ENCODE measurements at places on chromosomes 5 and 9.
A peak's percentile ranks its signal among the peaks of the same experiment; 100 is the strongest.

- DNase-seq = peak; percentile 93
These were observed 77.6 kb upstream of the SAP30L start for GRCh38 chr5:154368041-154368800.

DNA sequence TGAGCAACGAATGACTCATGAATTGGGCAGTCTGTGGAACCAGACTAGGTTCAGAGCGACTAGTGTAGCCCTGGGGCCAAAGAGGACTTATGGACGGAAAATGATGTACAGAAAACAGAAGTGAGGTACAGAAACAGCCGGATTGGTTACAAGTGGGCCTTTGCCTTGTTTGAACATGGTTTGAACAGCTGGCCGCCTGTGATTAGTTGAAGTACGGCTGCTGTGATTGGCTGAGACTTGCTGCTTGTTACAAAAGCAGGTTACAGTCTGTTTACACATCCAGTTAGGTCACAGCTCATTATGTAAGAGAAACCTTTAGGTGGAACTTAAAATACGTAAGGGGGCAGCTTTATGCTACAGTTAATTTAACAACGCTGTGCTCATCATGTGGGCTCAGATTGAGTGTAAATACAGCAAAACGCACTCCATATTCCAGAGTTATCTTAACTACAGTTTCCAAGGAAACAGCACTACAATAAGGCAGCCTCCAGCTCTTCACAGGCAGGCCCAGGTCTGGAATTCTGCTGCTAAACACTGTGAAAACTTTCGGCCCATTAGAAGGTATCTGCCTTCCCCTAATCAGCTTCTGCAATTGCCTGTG lies 6.5 kb downstream of the AMACR start:
- no peak for DNase-seq

DNA sequence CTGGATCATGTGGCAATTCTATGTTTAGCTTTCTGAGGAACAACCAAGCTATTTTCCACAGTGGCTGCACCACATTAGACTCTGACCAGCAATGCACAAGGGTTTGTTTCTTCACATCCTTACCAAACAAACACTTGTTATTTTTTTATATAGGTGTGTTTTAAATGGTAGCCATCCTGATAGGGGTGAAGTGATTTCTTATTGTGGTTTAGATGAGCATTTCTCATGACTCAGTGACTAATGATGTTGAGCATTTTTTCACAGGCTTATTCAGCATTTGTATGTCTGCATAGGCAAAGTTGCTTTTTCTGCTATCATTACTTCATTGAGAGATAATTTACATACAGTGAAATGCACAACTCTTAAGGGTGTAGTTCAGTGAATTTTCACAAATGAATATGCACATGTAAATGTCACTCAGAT lies 36.0 kb downstream of the ANKRD33B start:
- no peak for DNase-seq

DNA sequence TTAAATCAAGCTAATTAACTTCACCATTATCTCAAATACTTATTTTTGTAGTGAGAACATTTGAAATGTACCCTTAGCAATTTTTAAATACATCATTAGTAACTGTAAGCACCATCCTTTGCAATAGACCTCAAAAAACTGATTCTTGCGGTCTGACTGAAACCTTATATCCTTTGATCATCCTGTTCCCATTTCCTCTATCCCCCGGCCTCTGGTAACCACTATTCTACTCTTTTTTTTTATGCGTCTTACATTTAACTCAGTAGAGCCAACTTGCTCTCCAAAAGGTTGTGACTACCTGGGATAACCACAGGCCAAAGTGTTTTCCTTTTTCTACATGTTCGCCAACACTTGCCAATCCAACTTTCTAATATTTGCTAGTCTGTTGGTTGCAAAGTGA lies 106.1 kb downstream of the IRX1 start:
- DNase-seq = no peak

- DNase-seq = peak; percentile 72
These were observed 11.8 kb upstream of the TGFBI start for GRCh38 chr5:136016945-136017530.

DNA sequence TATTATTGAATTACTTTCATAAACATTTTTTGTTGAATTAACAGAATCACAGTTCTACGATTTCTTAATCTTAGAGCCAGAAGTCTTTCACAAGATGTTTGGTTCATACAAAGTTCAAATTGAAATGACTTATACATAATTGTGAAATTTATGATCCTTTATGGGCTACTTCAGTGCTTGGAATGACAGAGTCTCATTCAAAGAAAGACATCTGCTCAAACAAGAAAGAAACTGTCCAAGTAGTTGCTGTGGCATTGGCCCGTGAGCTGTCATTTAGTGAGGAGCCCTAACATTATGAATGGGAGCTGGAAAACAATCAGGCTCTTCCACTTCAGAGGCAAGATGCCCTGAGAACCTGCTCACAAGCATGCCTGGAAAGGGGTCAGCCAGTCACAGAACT lies 63.4 kb downstream of the AUH start:
- peak; percentile 14 for DNase-seq

- DNase-seq = no peak
These were observed 473.0 kb downstream of the NTRK2 start for GRCh38 chr9:85142496-85142911.

GRCh38 chr5:1820381-1820780 lies 19.2 kb downstream of the NDUFS6 start:
- DNase-seq = no peak

- no peak for DNase-seq
These were observed 30.6 kb upstream of the ANKRD33B start for GRCh38 chr5:10533226-10533625.

- DNase-seq = no peak
These were observed 2.0 kb upstream of the CPEB4 start for GRCh38 chr5:173886150-173886549.

- DNase-seq = no peak
These were observed 64.5 kb downstream of the TSTD2 start for GRCh38 chr9:97568461-97569275.
